K562 (cell line): ENCODE measurements at places on chromosomes 7 and 10.

DNA sequence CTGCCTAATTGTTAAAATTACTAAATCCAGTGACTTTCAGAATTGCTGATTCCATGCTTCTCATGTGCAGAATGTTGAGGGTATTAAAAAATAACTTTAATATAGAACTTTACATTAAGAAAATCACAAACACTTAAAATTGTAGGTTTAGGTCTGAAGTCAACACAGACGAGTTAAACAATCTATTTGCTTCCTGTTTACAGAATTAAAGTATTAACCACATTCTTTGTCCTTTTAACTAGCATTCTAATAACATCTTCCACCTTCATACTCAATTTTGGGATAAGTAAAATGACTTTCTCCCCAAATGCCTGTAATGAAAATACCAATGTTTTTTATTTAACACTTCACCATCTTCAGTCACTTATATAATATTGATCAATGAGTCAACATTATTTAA is 2.2 kb downstream of the ITGB1 start:
- DNase-seq: no peak

DNA sequence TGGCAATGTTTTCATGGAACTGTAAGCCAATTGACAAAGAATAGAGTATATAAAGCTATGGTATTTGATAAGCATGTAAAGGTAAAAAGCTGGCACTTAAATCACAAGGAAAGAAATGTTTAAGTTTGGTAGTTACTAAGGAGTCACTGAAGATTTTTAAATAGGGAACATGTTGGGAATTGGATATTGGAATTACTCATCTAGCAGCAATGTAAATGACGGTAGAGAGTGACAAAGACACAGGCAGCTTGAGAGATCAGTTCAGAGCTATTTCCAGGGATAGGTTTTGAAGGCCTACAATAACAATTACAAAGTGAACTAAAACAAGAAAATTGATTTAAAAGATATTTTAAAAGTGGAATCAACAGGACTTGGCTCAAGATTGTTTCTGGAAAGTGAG is 36.8 kb downstream of the SP8 start:
- DNase-seq: no peak

GRCh38 chr7:55475855-55476803 is 96.2 kb downstream of the VOPP1 start:
- no peak for DNase-seq

- DNase-seq: no peak
These were observed 463.2 kb upstream of the GALNT17 start for GRCh38 chr7:70668606-70669358.

DNA sequence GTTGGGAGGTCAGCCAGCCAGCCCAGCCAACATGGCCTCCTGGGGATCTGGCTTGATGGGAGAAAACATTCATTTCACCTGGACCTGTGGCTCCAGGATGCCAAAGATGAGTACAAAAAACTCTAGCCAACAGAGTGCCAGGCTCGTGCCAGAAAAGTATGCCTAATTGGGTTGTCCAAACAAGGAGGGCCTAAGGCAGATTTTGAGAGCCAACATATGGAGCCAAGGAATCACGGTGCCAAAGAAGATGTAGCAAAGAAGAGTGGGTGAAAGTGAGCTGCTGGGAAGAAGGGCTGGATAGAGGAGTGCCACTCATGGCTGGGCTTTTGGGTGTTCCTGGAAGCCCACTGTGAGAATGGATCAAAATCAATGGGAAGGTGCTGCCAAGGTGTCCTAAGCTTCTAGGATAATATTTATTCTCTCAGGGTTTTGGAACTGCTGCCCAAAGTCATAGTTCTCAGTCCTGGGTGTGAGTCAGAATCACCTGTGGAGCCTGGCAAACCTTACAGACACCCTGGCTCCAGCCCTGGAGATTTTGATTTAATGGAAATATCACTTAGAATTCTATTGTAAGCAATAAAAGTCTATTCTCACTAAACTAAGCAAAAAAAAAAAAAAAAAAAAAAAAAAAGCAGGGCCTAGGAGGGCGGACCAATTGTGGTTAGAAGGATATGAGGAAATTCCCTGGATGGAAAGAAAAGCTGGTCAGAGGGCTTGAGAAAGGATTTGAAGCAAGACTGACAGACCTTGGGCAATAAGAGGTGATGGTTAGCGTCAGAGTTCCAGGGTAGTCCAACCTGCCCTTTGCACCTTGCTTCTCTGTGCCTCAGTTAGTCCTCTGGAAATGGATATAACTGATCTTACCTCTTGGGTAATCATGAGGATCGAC is 182.2 kb upstream of the PRR15 start:
- no peak for DNase-seq

GRCh38 chr10:86100581-86101061 is 266.0 kb downstream of the GRID1 start:
- peak; percentile 51 for DNase-seq

- DNase-seq: no peak
These were observed 26.3 kb upstream of the ITGB8 start for GRCh38 chr7:20304366-20304765.

DNA sequence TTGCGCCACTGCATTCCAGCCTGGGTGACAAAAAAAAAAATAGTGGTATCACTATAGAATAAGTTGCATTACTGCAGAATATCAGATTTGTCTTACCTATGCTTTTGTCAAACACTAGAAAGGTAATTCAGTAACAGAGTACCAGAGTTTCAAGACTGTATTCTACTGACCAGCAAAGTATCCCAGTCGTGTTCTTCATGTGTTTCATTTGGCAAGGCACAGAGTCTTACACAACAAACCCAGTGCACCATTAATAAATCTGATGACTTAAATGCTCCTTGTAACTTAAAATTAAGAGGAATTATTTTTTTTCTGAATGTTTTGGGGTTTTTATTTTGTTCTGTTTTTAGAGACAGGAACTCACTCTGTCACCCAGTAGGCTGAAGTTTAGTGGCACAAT is 34.4 kb upstream of the PBLD start:
- no peak for DNase-seq

- peak; percentile 75 for DNase-seq
These were observed 95.2 kb downstream of the CLEC2L start for GRCh38 chr7:139618482-139619366.

GRCh38 chr10:33132626-33133025 is 174.6 kb upstream of the ITGB1 start:
- peak; percentile 24 for DNase-seq

GRCh38 chr7:8161364-8161828 is 100.6 kb downstream of the ICA1 start:
- no peak for DNase-seq

- DNase-seq: no peak
These were observed 114.2 kb downstream of the TES start for GRCh38 chr7:116324582-116324981.

DNA sequence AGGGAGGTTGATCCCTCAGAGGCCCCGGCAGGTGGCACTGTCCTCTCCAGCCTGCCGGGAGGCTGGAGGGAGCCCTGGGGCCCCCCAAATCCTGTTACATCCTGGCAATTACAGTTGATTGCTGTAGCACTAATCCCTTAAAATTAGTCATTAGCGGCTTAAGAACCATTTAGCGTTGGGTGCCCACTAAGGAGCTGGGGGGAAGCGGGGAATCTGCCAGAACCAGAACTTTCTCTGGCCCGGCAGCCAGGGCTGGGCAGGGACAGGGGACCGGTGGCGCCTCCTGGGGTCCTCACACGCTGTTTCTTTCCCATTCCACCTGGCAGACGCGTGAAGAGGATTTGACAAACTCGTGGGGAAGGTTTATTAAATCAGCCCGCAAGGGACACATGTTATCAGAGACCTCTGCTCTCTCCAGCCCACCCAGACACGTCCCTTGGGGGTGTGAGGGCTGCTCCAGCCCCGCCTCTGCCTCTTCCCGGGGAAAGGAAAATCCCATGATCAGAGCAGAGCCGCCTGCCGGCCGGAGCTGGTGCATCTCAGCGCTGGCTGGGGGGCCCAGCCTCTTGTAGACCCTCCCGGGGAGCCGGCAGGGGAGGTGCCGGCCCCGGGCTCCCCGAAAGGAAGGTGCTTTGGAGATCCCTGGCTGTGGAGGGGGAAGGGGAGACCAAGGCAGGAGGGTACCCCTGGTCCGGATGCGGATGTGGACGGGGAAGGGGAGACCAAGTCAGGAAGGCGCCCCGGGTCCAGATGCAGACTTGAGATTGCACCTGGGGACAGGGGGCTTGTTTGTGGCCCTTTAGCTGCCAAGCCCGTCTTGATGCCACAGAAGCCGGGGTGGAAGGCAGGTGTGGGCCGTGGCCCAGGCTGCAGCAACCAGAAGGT is 142.7 kb downstream of the ELFN1 start:
- DNase-seq: no peak

- DNase-seq: no peak
These were observed 60.1 kb downstream of the ZMIZ1 start for GRCh38 chr10:79128923-79129305.

GRCh38 chr7:46035166-46035565 is 114.1 kb upstream of the IGFBP3 start:
- DNase-seq: no peak

DNA sequence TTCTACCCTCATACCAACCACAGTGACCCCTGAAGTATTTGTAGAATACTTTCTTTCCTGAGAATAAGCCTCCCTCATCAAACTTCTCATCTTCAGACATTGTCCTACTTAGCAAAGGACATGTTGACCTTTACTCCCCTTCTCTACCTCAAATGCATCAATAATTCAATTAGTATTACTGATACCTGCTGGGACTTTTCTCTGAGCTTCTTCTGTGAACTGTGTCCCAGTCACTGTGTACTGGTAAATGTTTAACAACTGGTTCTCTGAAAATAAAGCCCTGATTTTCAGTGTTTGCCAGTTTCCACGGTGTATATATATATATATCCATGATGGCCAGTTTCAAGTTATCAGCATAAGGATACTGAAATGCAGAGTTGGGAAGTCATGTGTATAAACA is 12.2 kb downstream of the PANK1 start:
- DNase-seq: no peak

DNA sequence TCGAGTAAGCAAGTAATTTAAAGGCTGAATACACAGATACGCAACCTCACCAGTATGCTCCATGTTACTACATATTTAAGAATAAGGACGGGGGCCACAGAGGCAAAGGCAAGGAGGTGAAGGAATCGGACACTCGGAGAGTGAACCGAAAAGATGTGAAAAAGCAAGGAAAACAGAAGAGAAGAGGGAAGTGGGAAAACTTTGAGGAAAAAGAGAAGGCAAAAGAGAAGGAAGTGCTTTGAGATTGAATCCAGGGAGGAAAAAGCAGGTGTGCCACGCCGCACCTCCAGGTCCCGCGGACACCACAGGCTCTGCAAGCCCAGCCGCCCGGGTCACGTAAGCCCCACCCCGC is 367 bp upstream of the AVL9 start:
- DNase-seq: no peak

DNA sequence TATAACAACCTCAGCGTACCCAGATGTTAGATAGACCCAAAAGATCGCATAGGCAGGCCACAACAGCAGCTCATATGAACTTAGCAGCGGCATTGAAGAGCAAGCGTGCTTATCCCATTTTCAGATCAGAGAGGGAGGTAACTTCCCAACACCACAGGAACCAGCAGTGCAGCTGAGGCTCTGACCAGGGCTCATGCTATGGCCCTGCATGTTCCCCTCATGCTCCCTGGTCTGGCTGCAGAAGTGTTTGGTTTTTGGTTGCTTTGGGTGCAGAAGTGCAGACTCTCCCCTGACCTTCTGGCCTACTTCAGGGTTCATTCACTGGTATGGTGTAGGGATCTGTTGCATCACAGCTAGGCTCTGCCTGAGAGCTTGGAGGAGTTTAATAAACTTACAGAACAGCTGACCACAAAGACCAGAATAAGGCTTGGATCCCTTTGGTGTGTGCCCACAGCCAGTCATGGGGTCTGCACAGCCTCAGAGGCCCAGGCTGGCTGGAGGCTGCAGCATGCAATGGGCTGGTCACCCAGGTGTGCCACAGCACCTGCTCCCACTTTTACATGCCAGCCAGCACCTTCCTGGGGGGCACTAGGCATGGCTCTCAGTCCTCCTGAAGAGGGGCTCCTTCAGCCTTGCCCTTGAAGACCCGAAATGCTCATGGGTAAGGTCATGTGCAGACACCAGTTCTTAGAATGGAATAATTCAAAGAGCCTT is 9.1 kb upstream of the CXCL12 start:
- DNase-seq: no peak

- DNase-seq: no peak
These were observed 85.2 kb downstream of the RTKN2 start for GRCh38 chr10:62183442-62183841.

DNA sequence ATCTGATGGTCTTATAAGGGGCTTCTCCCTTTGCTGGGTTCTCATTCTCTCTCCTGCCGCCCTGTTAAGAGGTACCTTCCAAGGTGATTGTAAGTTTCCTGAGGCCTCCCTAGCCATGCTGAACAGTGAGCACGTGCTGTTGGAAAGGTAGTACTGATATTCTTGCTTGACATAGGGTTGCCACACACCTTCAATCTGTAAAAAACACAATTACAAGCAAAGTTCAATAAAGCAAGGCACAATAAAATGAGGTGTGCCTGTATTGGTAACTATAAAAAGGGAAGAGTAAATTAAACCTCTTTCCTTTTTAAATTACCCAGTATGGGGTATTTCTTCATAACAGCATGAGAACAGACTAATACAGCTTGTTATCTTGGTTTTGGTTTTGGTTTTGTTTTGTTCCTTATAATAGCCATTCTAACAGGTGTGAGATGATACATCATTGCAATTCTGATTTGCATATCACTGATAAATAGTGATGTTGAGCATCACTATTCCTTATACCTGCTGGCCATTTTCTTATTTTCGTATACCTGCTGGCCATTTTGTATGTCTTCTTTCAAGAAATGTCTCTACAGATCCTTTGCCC is 164.9 kb upstream of the TRIM24 start:
- no peak for DNase-seq

DNA sequence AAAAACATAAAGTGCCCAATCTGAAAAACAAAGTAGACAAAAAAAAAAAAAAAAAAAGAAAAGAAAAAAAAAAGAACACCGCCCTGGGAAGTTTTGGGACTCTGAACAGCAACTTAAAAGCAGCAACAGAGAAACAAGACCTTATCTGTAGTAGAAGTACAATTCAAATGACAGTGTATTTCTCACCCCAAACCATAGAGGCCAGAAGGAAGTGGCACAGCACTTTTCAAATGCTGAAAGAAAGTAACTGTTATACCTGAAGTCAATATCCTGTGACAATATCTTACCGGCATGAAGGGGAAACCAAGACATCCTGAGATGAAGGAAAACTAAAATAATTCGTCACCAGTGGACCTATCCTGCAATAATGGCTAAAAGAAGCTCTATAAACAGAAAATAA is 112.1 kb downstream of the DNAJC1 start:
- no peak for DNase-seq

- no peak for DNase-seq
These were observed 177.7 kb downstream of the SLC25A13 start for GRCh38 chr7:96144260-96144526.

- no peak for DNase-seq
These were observed 27.9 kb upstream of the CRTAC1 start for GRCh38 chr10:98058295-98058694.
